ENCODE measurements at places on chromosomes 2 and 18.

DNA sequence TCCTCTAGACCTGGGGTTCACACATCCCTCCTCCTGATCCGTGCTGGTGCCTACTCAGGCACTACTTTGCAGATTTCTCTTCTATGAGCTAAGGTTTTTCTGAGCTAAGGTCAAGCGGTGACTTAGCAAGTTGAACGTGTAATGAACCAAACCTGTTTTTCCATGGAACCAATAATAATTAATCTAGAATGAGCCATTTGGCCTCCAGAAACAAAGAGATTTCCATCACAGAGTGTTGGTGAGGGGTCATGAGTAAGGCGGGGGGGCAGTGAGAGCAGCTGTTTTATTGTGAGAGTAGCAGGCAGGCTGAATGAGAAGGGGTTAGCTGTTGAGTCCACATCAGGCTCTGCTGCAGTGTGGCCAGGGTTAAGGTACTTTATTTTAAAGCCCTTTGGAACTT is 112.0 kb upstream of the FOSL2 start:
- DNase-seq, result no peak

DNA sequence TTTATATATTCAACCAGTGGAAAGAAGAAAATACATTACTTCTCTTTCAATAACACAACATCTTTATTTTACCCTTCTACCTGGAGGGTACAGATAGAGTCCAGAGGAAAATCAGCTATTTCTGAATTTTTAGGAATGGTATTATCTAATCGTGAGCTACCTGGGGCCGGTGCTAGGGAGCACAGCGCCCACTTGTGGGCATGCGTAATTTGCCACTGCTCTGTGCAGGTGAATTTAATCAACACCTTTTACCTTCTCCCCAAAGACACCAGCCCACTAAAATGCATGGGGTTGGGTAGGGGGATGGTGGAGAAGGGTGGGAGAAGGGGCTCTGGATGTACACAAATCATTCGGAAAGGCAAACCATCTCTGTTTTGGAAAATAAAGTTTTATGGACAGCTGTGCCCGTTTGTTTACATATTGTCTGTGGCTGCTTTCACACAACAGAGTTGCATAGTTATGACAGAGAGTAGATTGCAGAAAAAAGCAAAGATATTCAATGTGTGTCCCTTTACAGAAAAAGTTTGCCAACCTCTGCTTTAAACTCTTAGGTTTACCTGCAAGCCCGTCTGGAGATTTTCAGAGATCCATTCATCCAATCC is 51.5 kb upstream of the DCC start:
- no peak for DNase-seq

DNA sequence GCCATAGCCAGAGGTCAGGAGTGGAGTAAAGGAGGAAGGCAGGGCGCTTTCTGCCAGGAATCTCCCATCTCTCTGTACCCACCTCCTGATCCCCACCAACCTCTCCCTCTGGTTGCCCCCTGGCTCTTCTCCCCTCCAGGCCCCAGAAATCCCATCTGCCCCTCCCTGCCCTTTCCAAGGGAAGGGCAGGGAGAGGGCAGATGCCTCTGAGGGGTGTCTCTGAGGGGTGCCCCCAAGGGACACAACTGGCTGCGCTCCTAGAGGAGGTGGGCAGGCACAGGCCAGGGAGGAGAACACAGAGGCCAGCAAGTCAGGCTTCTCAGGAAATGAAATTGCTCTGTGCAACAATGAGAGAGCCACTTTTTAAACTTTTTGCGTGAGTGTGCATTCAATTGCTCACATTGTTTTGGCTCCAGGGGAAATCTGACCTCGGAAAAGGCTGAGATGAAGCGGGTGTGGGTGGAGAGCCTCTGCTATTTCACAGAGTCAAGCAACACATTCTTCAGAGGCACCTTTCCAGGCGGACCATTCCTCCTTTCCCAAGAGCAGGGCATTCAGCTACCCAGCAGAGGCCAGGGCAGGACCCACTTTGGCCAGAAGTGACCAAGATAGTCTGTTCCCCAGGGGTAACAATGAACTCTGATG is 125.5 kb downstream of the SMAD7 start:
- DNase-seq, result no peak

- DNase-seq, result no peak
Observed at GRCh38 chr2:68302281-68302875, 17.4 kb downstream of the CNRIP1 start.

DNA sequence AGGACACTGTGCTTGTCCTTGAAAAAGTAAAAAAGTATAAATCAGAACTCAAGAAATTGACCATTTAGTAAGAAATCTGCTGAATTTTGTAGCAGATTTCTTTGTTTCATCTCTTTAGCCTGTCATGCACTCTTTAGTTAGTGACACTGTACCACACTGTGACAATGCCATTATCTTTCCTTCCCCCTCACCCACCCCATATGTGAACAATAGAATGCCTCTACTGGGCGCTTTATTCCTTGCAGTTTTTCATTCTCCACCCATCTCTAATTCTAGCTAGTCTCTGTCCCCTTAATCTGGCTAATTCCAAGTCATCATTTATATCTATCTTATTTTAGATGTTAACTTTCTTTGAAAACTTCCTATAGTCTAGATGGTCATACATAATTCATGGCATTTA is 241.0 kb downstream of the LRP1B start:
- DNase-seq, result no peak

DNA sequence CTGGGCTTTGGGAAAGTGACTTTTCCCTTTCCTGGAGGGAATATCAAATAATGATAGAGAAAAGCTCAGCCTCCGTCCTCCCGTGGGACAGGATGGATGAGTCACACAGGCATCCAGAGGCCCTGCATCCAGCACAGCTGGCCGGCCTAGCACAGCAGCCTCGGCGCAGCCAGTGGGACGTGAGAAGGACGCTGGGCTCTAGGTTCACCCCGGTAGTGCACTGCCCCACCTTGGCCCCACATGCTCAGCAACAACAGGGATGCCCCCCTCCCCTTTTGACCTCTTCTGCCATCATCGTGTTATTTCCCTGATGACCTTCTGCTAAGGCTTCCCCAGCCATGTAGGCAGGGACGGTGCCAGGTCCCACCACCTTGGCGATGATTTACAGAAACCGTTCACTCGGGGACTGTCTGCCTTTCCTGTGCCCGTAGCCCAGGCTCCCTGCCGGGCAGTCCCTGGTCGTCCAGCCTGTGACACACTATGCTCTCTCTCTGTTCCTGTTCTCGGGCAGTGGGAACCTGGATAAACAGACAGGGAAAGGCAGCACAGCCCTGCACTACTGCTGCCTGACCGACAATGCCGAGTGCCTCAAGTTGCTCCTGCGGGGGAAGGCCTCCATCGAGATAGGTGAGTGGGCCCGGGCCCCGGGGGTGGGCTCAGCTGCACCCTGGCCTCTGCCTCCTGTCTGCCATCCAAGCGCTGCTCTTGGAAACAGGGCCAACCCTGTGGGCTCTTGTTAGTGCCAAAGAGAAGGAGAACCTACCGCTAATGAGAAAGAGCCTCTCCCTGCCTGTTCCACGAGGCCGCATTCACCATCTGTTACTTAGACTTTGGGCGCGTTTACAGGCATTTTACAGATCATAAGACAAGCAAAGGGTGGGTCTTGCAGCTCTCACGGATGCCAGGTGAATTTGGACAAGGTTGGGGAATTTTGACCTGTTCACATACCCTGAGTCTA is 44.6 kb downstream of the ITGB1BP1 start:
- no peak for DNase-seq

GRCh38 chr2:23397478-23397877 is 12.5 kb downstream of the KLHL29 start:
- DNase-seq, result no peak

DNA sequence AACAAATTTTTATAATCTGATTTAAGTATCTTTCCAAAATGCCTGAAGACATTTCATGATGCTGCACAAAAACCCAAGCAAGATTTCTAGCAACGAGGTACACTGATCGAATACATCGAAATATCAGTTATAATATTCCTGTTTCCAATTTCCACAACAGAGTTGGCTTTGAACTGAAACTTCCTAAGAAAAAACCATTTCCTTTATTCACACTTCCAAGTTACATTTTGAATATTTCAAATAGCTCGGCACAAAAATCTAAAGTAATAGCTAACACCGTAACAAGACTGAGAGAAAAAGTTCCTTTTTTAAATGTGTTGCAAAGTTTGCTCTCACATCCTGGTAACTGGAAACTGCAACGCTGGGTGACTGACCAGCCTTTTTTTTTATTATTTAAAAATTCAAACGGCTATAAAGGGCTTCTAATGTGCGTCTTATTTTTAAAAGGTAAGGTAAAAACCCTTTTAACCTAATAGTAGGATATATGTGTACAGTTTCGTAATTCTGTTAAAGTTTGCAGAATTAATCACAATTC is 1.7 kb downstream of the HNRNPLL start:
- DNase-seq, result no peak

DNA sequence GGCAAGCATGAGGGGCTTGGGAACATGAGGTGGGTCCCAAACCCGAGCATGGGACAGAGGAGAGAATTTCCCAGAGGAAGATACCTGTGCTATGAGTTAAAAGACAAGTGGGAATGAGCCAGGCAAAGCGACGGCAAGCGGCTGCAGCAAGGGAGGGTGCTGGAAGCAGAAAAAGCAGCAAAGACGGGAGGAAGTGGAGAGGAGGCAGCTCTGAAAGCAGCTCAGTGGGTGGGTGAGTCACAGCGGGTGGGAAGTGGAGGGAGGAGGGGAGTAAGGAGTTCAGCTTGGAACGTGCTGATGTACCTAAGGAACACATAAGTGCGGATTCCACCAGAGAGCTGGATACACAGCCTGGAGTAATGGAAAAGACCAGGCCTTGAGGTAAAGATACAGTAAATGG is 41.4 kb downstream of the THUMPD2 start:
- DNase-seq, result no peak

DNA sequence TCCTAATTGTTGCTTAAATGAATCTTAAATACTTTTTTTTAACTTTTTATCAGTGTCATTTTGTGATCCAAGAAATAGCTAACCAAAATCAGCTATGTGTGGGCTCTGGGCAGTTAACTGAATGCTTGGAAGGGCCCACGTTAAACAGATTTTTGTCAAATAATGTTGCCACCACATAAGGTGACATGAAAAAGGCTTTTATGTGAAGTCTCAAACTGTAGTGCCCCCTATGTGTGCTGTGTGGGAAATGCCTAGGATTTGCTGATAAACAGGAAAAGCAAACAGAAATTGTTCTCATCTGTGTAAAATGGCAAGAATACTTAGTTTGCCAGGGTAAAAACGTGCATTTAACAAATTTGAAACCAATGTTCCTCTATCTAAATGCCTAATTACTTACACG is 242.2 kb downstream of the ZNF516 start:
- no peak for DNase-seq

GRCh38 chr18:4242431-4243161 is 212.5 kb downstream of the DLGAP1 start:
- DNase-seq, result no peak

DNA sequence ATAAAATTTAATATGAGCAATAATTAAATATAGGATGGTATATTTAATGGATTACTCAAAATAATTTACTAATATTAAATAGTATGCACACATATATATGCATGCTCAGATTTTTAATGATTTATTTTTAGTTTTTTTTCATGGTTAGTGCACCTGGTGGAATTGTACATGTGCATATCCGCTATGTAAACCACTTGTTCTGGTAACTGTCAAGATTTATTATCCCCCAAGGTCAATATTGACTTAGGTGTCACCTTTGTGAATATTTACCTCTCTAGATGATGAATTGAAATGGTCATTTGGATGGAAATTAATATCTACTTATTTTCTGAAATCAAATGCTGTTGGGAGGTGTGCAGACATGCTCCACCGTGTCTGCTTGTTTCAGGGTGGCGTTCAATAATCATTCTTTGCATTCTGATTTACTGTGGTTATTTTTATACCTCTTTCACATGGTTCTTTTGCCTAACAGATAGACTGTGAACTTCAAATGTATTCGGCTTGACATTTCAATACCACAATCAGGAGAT is 14.7 kb downstream of the CNTNAP5 start:
- no peak for DNase-seq

- no peak for DNase-seq
Observed at GRCh38 chr2:96775160-96775559, 14.5 kb downstream of the CNNM4 start.

DNA sequence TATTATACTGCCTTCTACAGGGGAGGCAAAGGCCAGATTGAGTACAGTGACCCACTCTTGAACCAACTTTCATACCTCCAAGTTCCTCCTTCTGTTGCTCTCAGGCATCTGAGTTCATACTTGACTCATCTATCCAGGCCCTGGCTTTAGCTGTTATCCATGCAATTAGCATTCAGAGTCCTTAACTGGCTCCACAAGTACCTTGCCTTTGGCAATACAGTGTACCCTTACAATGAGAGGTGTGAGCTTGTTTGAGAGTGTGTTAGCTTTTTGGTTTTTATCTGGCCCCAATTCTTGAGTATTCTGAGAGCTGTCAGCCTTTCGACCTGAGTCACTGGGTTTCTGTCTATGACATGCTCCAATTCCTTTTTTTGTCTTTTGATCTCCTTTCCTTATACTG is 60.2 kb downstream of the EHD3 start:
- no peak for DNase-seq

DNA sequence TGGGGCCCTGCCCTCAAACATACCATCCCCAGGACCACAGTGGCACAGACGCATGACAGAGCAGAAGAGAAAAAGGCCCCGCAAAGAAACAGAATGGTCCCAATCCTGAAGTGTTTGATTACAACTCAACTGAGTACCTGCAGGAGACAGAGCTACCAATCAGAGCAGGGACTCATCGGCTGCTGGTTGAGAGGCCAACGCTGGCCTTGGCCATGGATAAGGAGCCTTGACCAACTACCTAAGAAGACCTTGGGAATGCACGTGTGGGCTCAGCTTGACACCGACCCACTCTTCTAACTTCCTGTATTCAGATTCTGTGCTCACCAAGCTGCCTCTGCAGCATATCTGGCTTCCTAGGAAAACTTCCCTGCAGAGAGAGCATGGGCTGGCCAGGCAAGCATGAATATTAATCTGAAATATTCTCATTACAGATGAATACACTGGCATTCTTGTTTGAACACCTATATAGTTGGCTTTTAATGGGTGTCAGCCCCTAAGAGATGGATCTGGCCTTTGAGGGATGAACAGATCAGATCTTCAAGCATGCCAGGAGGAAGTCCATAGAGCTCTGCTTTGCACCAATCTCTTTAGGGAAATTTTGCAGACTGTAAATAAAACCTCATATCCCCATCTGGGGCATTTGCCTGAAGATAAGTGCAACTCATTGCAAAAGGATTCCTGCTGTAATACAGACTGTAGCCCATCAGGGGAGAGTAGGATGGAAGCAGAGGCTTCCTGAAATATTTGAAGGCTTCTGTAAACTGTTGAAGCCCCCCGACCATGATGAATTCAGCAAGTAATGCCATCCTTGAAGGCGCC is 135.4 kb downstream of the BCL2 start:
- DNase-seq, result no peak

GRCh38 chr2:65264821-65265670 is 37.4 kb downstream of the ACTR2 start:
- no peak for DNase-seq

GRCh38 chr2:191565647-191566198 is 112.2 kb upstream of the NABP1 start:
- DNase-seq, result no peak
